Mesenchymal stem cell (in vitro differentiated cells and primary cell): ENCODE measurements at places on chromosomes 12 and 14.

- no peak for DNase-seq
These were observed 9.7 kb downstream of the TUBA1C start for GRCh38 chr12:49274396-49275069.

DNA sequence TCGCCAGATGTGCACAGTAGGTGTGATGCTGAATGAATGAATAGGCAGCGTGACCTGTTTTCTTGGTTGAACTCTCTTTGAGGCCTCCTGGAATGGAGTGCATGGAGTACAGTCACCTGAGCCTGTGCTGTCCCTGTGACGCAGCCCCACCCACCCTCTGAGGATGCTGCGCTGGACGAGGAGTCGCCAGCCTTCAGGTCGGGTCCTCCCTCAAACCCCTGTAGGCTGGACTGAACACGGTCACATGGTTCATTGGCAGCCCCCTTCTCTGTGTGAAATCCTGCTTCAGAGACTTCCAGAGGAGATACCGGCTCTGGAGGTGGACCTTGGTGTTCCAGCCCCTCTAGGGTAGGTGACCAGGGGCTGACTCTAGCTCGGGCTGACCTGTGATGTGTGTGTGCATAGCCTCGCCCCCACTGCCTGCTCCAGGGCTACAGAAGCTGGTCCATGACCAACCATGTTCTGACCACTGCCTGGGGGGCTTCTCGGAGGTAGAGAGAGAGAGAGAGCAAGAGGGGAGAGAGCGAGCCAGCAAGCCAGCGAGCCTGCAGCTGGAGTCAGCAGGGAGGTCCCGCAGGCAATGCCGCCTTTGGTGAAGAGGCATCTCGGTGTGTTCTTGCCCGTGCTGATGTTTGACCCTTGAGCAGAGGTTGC, 158.0 kb upstream of the RTL1 start:
- no peak for DNase-seq

DNA sequence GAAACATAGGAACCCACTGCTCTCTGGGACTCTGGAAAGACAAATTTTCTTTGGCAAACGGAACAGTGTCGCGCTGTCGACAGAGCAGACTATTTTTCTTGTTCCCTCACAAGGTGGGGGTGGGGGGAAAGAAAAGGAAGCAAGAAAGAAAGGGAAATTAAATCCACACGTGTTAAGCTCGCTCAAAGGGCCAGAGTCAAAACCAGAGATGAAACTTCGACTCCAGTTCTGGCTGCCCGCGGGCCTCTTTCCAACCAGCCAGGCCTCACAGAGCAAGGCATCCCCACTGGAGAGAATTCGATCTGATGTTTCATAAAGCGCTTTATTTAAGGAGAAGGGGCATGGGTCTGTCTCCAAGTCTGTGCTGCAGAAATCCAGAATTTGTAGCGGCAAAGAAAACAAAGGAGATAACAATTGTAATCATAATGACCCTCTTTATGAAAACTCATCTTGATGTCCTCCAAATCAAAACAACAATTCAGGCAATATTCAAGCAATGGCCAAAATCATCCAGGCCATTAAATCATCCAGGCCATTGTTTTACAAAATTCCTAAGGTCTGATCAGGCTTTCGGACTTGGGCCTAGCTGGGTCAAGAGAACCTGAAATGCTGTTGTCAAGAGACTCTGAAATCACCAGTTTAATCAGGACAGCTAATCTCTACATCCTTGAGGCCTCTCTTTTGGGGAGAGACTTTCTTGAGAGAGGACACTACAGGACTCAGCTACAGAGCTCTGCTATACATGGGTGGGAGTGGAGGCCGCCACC, 5.3 kb upstream of the TBX5 start:
- DNase-seq = no peak

DNA sequence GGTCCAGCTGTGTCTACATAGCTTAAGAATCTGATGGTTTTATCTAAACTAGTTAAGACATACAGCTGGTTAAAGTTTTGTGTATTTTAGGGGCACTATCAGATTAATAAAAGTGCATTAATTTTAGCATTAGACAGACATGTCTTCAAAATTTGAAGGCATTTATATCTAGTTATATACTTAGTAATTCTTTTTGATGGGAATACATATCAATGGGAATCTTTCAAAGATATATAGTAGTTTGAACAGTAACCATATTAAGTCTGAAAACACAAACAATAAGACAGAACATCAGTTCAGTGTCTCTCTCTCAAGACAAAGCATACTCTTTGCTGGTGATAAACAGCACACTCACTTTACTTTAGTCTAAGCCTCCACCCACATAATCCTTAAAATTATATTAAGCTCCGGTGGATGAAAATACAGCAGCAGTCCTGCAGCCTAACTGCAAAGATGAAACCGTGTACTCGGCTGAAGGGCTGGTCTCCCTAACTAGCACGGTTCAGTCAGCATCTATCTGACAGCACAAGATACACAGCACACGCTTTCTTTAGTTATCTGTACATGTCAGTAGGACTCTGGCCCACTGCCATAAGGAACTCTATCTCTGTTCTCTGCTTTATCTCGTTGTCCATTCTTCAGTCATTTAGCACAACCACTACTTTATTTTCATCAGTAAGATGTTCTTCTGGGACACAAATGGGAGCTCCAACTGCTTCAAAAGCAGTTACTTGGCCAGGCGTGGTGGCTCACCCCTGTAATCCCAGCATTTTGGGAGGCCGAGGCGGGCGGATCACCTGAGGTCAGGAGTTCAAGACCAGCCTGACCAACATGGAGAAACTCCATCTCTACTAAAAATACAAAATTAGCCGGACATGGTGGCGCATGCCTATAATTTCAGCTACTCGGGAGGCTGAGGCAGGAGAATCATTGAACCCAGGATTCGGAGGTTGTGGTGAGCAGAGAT, 80.5 kb downstream of the MED13L start:
- peak; percentile 51 for DNase-seq
